NCI-H69 (cell line): ENCODE measurements at places on chromosomes 1 and 21.

GRCh38 chr21:19197950-19198349, 794.4 kb upstream of the TMPRSS15 start:
- no peak for DNase-seq

- no peak for DNase-seq
Observed at GRCh38 chr1:145979746-145980456, 15.4 kb downstream of the POLR3GL start.

- DNase-seq, result no peak
Observed at GRCh38 chr1:92186081-92186480, 31.6 kb upstream of the C1orf146 start.

- peak; percentile 73 for DNase-seq
Observed at GRCh38 chr1:5423109-5423508, 569.1 kb downstream of the NPHP4 start.

DNA sequence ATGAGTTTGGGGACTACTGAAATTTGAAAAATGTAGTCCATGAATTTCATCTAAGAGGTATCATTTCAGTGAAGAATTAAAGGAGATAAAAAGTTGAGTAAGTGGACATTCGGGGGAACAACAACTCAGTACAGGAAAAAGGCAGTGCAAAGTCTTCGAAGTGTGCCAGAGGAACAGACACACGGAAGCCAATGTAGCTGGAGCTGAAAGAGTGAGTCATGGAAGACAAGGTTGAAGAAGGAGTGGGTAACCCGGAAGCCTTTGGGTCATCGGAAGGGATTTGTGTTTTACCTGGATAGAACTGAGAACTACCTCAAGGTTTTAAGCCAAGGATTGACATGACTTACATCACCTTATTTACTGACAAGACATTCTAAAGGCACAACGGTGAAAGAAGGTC, 733.4 kb downstream of the NCAM2 start:
- no peak for DNase-seq

DNA sequence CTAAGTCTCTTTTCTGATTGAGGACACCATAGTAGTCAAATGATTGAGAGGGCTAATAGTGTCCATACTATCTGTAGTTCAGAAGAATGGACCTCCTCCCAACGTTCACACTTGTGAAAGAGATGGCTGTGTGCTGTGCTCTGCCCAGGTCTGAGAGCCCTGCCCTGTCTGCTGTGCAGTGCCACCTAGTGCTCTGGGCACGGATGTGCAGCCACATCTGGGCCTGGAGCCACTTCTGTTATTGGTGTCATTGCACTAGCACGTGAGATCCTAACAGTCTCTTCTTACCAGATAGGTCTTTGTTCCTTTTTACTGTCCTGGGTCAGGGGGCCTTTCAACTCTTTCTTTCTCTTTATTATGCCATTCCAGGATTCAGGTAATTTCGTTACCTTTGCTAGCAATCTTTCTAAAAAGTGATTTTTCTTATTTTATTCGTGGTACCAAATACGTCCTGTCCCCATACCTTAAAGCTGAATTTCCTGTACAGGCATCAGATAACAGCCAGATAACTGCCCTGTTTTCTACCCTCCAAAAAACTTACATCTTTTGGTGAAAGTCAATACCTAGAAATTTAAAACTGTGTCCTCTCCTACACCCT, 21.7 kb downstream of the INTS3 start:
- DNase-seq, result peak; percentile 85

DNA sequence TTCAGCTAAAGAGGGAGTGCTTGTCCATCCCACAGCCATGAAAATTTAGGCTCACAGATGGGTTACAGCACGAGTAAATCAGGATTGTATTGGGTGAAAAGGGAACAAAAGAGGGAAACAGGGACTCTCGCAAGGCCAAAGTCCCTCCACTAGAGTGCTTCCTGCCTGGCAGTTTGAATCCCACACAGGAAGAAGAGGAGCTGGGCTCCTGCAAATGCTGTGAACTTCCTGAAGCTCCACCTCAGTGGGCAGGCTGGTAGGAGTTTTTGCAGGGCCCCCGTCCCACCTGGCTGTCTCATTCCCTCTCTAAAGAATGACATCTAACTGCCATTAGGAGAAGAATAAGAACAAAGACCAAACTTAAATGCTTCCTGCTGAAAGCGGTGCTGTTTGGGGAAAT, 712.0 kb upstream of the PRMT6 start:
- peak; percentile 5 for DNase-seq

DNA sequence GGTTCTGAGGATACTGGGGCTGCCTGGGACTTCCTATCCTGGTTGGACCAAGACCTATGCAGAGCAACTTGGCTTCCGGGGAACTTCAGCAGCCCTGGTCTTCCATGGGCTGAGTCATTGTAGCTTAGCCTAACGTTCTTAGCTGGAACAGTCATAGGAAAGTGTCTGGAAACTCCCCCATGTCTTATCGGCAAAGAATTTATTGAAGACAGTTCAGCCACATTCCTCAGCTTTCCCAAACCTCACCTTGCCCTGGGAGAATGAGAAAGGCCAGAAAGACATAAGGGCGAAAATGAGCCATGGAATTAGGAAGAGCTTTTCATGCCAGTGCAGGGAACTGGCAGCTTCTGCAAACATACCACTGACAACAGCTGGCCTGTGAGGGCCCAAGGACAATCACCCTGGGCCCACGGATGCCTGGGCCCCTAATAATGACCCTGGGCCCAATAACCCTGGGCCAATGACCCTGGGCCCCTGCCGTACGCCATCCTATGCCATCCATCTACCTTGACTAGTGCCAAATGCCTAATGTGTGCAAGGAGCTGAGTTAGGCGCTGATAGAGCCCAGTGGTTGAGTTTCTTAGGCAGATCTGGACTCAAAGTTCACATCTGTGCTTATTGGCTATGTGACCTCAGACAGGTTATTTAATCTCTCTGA, 114.4 kb upstream of the GADD45A start:
- DNase-seq, result no peak

DNA sequence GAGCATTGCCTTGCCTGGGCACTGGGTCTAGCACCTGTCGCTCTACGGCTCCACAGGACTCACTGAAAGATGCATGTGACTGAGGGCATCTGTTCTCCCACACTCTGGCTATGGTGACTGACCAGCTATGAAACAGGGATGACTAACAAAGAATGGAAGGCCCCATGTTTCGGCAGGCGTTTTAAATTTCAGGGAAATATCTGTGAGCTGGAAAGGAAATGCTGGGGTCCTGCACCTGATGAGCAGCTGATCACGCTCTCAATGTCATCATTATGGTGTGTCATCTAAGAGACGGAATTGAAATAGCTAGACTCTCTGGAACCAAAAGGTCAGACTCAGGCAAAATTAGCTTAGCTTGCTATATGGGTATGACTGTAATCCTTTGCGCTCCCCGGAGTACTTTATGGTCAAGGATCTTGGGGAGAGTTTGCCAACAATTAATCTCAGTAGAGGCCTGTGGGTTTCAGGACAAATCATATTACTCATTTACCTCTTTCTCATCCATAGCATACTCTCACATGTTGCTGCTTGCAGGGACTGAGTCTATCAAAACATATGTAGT, 24.5 kb upstream of the PALMD start:
- DNase-seq, result no peak

DNA sequence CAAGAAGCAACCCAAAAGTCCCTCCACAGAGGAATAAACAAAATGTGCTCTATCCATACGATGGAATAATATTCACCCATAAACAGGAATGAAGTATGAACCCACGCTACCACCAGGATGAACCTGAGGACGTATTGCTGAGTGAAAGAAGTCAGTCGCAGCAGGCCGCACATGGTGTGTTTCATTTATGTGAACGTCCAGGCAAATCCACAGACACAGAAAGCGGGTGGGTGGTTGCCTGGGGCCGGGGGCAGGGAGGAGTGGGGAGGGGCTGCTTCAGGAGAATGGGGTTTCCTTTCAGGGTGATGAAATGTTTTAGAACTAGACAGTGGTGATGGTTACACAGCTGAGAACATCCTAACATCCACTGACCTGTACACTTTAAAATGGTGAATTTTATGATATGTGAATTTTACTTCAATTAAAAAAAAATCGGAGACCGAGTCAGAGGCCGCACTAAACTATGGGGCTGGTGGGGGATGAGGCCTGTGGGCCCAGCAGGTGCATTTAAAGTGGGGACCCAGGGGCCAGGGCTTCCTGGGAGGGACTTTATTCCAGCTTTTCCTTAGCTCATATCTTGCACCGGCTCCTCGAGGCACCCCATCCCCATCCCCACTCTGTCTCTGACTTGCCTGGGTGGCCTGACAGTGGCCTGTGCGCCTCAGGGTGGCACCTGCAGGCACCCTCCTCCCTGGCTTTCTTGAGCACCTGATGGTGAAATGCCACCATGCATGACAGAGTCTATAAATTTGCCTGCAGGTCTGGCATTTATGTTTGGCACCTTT, 392.6 kb upstream of the VAMP3 start:
- DNase-seq, result peak; percentile 15

GRCh38 chr1:1221887-1222574, 8.1 kb upstream of the TNFRSF4 start:
- DNase-seq, result no peak

DNA sequence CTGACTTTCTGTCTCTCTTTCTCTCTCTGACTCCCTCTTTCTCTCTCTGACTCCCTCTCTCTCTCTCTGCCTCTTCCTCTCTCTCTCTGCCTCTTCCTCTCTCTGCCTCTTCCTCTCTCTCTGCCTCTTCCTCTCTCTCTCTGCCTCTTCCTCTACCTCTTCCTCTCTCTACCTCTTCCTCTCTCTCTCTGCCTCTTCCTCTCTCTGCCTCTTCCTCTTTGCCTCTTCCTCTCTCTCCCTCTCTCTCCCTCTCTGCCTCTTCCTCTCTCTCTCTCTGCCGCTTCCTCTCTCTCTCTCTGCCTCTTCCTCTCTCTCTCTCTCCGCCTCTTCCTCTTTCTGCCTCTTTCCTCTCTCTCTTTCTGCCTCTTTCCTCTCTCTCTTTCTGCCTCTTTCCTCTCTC, 18.6 kb upstream of the ANKRD45 start:
- no peak for DNase-seq

- no peak for DNase-seq
Observed at GRCh38 chr1:117925981-117926380, 3.4 kb downstream of the GDAP2 start.

GRCh38 chr1:101071470-101071891, 45.9 kb upstream of the DPH5 start:
- DNase-seq, result no peak

DNA sequence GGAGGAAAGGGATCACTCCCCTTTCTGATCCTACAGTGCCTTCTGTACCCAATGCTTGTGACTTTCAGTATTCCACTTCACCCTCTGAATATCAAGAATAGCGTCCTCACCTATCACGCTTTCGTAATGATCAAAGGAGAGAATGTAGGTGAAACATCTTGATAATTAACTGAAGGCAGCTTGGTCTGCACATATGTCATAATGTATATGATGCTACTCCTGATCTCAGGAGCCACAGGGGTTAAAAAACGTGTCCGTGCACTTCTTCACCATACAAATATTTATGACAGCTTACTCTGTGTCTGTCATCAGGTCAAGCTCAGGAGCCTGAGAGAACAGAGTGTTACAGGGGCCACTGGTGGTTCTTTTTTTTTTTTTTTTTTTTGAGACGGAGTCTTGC, 1.2 kb upstream of the PIK3C2B start:
- peak; percentile 43 for DNase-seq

DNA sequence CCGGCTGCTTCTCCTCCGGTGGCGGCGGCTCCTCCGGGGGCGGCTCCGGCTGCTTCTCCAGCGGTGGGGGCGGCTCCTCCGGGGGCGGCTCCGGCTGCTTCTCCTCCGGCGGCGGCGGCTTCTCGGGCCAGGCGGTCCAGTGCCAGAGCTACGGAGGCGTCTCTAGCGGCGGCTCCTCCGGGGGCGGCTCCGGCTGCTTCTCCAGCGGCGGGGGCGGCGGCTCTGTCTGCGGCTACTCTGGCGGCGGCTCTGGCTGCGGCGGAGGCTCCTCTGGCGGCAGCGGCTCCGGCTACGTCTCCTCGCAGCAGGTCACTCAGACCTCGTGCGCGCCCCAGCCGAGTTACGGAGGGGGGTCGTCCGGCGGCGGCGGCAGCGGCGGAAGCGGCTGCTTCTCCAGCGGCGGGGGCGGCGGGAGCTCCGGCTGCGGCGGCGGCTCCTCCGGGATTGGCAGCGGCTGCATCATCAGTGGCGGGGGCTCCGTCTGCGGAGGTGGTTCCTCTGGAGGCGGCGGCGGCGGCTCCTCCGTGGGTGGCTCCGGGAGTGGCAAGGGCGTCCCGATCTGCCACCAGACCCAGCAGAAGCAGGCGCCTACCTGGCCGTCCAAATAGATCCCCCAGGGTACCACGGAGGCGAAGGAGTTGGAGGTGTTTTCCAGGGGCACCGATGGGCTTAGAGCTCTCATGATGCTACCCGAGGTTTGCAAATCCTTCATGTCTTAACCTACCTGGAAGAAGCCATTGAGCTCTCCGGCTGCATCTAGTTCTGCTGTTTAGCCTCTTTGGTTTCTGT, 2.0 kb downstream of the LORICRIN start:
- peak; percentile 71 for DNase-seq

DNA sequence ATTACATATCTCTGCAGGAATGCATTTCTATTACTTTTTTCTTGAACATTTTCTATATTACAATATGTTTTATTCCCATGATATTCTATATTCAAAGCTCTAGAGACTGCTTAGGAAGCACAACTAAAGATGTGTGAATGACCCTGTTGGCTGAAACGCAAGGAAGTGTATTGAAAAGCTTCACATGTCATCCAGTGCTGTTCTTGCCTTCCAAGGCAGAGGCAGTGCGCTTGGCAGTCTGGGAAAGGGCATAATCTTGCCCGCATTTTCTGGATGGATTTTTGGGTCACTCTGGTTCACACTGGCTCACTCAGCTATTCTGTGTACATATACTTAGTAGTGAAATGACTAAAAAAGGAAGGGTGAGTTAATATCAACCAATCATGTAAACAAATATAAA, 262.4 kb downstream of the PTPRC start:
- no peak for DNase-seq

GRCh38 chr1:173195596-173196088, 11.5 kb downstream of the TNFSF4 start:
- no peak for DNase-seq

- no peak for DNase-seq
Observed at GRCh38 chr1:173393659-173394000, 83.5 kb upstream of the PRDX6 start.

DNA sequence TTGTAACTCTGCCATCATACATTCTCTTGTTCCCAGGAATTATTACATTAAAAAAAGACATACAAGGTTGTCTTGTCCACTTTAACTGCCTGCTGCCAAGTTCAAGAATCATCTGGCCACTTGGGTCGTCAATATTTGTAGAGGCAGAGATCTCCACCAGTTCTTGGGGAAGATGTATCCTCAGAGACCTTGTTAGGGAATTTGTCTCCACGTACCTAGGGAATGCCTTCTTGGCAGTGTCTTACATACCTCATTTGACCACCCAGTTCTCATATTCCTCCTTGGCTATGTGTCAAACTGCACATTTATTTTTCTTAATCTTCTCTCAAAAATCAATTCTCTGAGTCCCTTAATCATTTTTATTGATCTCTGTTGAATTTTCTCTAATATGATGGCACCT, 266.0 kb downstream of the SPATA17 start:
- DNase-seq, result no peak

- no peak for DNase-seq
Observed at GRCh38 chr1:207342332-207342731, 20.9 kb downstream of the CD55 start.
